Activated CD4-positive, alpha-beta T cell treated with anti-CD3 and anti-CD28 coated beads for 4 hours (primary cell): ENCODE measurements at places on chromosomes 4 and X.

GRCh38 chr4:110049951-110050925 is 137.6 kb downstream of the EGF start:
- DNase-seq = peak; percentile 66

DNA sequence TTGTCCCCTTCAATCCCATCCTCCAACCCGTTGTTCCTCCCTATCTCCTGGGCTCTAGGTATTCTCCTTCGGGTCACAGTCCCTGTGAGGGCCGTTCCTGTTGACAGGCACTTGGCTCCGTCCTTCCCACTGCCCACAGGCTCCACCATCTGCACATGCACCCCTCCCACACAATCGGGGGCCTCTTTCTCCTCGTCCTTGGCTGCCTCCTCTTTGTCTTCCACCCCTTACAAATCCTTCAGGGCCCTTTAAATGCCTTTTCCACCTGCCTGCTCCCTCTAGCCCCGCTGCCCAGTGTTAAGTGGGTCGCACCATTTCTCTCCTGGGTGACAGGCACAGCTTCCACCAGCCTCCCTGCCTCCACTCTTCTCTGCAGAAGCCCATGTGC is 2.7 kb upstream of the AVPR2 start:
- no peak for DNase-seq

GRCh38 chr4:64251781-64252180 is 157.5 kb downstream of the TECRL start:
- DNase-seq = no peak

DNA sequence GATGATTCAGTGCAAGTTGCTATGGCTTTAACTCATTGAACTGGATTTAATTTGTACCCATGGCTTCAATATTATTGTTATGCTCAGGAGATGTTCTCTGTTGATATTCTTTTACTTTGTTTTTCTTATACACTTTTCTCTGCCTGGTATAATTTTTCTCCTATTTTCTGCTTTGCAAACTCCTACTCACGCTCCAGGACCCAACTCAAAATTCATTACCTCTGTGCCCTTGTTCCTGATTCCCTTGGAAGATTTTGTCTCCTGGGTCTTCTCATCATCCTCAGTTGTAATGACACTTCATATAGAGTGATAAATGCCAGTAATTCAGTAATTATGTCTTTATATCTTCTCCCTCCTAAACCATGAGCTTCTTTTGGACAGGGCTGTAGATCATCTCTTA is 259.9 kb upstream of the JADE1 start:
- no peak for DNase-seq

DNA sequence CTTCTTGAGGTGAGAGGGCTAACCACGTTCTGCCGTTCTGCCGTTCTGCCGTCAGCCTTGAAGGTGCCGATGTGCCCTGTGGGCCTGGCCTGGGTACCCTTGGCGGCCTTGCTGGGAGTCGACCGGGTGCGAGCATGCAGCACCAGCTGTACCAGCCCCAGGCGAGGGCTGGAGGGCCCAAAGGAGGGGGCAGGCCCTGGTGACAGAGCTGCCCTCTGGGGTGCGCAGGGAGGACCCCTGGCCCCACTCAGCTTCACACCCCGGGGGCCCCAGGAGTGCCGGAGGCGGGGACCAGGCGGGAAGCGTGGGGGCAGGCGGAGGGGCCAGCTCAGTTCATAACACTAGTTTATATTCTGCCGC is 22.1 kb downstream of the UVSSA start:
- DNase-seq = no peak

- DNase-seq = peak; percentile 55
These were observed 348.5 kb downstream of the MID1IP1 start for GRCh38 chrX:39149761-39150160.

- no peak for DNase-seq
These were observed 18.3 kb upstream of the MSL3 start for GRCh38 chrX:11739776-11740175.

GRCh38 chr4:185799442-185799841 is 12.6 kb downstream of the SORBS2 start:
- no peak for DNase-seq

GRCh38 chrX:18537524-18537923 is 112.1 kb downstream of the CDKL5 start:
- DNase-seq = no peak

GRCh38 chr4:179803857-179804256 is 2361.6 kb upstream of the AGA start:
- no peak for DNase-seq

DNA sequence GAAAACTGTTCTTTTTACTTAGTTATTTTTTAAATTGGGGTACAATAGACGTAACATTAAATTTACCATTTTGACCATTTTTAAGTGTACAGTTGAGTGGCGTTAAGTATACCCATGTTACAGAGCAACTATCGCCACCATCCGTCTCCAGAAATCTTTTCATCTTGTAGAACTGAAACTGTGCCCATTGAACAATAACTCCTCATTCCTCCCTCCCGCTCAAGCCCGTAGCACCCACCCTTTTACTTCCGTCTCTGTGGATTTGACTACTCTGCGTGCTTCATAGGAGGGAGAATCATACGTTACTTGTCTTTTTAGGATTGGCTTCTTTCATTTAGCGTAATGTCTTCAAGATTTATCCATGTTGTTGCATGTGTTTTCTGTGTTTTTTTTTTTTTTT is 55.3 kb downstream of the TMEM131L start:
- no peak for DNase-seq

DNA sequence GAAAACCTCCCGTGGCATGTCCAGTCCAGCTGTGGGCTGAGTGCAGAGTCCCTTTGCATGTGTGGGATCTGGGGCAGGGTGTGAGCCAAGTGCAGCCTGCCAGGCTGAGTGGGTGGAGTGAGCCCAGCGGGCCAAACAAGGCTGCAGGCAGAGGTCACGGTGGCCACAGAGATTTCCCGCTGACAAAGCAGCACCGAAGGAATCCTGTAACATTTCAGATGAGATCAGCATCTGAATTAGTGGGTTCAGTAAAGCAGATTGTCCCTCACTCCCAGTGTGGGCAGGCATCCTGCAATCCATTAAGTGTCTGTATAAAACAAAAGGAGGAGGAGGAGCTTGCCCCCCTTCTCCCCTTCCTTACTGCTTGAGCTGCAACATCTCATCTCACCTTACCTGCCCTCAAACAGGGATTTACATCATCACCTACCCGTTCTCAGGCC is 324.4 kb downstream of the FAT4 start:
- DNase-seq = no peak

DNA sequence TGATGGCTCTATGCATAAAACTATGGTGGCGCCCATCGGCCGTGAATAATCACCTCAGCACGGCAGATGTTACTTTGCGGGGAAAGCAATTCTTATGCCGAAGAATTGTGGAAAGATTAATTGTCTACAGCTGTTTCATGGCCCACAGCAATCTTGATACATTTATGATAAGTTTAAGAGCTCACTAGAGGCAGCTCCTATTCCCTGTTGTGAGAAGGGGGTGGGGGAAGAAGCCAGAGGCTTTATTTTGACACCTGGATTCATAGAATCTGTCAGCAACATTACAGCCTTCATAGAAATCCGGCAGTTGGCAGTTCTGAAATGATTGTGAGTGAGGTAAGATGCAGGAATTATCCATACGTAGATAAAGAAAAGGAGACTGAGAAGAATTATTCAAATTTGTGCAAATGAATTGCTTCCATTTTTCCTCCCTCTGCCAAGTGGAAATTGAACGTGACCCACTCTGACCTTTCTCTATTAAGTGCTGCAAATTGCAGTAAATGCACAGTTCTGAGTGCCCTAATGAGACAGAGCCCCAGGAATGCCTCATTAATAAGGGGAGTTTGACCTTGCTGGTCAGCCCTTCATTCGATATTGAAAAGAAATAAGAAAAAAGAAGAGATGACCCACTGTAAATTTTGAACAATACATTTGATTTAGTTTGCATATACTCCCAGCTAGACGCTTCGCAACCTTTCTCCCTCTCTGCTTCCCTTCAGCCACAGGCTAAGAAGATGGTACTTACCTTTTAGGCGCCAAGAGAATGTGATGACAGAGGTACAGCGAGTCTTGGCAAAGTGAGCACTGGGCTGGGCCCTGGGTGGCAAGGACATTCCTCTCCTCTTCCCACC is 188.8 kb downstream of the GPAT3 start:
- no peak for DNase-seq

GRCh38 chr4:10808591-10808990 is 124.0 kb upstream of the CLNK start:
- no peak for DNase-seq

GRCh38 chr4:121048165-121048564 is 24.2 kb downstream of the NDNF start:
- DNase-seq = no peak

- DNase-seq = no peak
These were observed 192.2 kb upstream of the ARX start for GRCh38 chrX:25207803-25208475.

DNA sequence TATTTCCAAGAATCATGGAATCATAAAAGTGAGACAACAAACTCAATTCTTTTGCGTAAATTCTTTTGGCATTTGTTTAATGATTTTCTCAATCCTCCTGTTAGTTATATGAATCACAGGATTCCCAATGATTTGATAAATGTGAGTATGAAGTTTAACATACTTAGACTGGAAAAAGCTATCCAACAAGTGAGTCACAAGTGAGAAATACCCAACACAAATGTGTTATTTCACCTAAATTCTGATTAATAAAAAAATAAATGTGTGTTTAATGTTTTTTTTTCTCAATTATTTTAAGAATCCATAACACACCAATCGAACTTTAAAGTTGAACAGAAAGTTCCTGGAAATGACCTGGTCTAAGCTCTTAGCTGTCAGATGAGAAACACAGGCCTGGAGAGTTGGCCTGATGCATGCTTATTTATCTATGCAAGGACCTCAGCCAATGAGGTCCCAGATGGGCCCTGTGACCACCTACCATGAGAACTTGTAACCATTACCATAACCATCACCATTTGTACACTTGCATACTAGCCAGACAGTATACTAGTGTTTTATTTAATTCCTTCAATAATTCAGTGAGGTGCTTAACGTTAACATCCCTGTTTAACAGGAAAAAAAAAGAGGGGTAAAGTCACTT is 386.7 kb downstream of the SPRY1 start:
- no peak for DNase-seq

DNA sequence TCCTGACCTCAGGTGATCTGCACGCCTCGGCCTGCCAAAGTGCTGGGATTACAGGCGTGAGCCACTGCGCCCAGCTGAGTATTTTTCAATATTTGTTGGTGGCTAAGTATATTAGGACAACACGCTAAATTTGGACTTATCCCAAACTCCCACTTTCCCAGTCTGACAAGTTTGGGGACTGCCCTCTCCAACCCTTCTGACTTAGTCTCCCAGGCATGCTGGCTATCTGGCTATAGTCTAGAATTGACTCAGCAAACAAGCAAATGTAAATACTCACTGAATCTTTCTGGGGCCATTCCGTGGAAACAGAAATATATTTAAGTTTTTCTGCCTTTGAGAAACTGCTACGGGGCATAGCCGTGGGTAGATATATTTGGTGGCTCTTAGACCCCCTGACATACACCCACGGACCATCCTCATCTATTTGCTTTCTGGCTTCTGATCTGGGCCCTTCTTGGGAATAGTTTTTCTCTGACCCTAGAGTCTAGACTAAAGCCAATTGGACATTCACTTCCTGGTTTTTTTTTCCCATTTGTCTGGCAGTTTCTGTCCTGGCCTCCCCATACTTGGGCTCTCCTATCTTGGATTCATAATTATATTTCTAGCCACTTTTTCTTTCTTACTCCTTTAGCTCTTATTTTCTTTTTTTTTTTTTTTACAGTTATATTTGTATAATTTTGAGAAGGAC is 11.3 kb upstream of the DOCK11 start:
- DNase-seq = no peak

- no peak for DNase-seq
These were observed 564.4 kb downstream of the TMA16 start for GRCh38 chr4:164058776-164059445.

GRCh38 chr4:115491686-115492085 is 378.3 kb upstream of the NDST4 start:
- no peak for DNase-seq

DNA sequence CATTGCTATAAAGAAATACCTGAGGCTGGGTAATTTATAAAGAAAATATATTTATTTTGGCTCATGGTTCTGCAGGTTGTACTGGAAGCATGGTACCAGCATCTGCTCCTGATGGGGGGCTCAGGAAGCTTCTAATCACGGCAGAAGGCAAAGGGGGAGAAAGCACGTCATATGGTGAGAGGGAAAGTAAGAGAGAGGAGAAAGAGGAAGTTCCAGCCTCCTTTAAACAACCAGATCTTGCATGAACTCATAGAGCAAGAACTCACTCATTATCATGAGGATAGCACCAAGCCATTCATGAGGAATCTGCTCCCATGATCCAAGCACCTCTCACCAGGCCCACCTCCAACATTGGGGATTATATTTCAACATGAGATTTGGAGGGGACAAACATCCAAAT is 125.0 kb upstream of the GRPR start:
- no peak for DNase-seq

DNA sequence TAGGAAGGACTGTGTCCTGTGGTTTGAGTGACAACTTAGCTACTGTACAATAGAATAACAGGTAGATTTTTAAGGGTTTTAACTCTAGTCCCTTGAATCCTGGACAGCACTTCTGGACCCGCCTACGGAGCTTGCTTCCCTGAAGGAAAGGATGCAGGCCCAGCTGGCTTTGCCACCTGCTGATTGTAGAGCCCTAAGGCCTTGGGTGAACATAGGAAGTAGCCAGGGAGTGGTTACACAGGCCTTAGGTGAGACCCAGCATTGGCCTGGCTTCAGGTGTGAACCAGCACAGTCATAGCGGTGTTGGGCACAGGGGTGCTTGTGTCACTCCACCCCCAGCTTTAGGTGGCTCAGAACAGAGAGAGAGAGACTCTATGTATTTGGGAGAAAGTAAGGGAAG is 413.5 kb downstream of the GRIA2 start:
- DNase-seq = no peak

- DNase-seq = no peak
These were observed 78.0 kb upstream of the CLNK start for GRCh38 chr4:10762561-10762960.

DNA sequence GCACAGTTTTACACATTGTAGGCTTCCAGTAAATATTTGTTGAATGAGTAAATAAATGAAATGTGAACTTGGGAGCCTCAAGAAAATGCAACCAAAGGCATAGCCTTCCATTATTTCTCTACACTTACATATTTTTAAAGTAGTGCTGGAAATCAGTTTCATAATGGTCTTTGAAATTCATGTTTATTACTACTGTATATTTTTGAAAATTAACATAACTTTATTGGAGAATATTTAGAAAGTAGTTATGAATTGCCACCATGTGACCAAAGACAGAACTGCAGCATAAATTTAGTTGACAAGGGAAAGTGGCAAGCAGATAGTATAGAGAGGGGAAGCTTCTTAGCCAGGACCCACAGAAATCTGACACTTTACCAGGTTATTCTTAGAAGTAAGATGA is 6.4 kb downstream of the TCEAL8 start:
- no peak for DNase-seq

- no peak for DNase-seq
These were observed 7.3 kb upstream of the SH3BP2 start for GRCh38 chr4:2785613-2786012.

GRCh38 chrX:139931646-139932072 is 1.2 kb downstream of the ATP11C start:
- no peak for DNase-seq
